DMS79 (cell line): ENCODE measurements at places on chromosomes 7 and 10.

DNA sequence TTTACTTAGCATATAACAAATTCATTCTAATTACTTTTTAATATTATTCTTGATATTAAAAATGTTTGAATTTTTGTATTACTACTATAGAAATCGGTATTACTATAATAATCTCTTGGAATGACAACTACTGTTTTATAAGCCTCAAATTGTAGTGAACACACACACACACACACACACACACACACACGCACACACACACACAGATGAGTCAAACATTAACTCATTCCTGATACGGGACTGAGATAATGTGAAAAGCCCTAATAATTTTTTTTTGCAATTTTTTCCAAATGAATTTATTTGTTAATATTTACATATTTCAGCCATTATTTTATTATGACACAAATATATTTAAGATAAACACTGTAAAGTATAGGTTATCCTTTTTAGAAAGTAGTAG, 951.2 kb upstream of the PHF14 start:
- DNase-seq, result no peak

DNA sequence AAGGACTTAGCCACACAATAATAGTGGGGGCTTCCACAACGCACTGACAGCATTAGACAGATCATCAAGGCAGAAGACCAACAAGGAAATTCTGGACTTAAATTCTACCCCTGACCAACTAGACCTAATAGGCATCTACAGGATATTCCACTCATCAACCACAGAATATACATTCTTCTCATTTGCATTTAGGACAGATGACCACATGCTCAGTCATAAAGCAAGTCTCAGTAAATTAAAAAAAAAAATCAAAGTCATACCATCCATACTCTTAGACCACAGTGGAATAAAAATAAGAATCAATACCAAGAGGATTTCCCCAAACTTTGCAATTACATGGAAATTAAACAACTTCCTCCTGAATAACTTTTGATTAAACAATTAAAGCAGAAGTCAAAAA, 155.9 kb downstream of the CDK14 start:
- DNase-seq, result no peak

- DNase-seq, result no peak
Observed at GRCh38 chr7:133360201-133360600, 107.3 kb downstream of the EXOC4 start.

DNA sequence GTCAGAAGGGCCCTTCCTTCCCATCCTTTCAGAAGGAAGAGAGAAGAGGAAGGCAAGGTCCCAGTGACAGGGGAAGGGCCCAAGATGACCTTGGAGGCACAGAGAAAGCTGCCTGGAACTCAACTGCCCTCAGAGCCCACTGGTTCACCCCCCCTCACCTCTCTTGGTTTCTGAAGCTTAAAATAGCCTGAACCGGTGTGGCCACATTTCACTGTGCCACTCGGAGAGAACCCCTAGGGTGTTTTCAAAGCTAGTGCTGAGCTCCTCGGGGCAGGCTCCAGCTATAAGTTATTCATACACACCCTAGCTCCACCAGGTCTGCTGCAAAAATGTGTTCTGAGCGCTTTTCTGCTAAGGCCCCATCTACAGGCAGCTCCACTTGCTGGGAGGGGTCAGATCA, 60.9 kb upstream of the ADRB1 start:
- no peak for DNase-seq

DNA sequence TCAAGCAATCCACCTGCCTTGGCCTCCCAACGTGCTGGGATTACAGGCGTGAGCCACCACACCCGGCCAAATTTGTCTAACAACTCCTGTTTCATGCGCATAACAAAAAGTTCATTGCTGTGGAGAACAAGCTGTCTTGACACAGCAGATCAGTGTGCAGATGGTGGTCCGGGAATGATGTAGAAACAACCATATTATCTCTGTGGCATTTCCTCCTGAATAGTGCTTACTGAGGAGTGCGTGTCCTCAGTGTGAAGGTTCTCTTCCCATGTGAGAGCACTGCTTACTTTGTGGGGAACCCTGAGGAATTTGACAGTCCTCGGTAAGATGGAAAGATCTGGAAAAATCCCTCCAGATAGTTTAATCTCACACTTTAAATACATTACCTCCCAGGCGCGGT, 30.3 kb upstream of the ZNF438 start:
- DNase-seq, result no peak

DNA sequence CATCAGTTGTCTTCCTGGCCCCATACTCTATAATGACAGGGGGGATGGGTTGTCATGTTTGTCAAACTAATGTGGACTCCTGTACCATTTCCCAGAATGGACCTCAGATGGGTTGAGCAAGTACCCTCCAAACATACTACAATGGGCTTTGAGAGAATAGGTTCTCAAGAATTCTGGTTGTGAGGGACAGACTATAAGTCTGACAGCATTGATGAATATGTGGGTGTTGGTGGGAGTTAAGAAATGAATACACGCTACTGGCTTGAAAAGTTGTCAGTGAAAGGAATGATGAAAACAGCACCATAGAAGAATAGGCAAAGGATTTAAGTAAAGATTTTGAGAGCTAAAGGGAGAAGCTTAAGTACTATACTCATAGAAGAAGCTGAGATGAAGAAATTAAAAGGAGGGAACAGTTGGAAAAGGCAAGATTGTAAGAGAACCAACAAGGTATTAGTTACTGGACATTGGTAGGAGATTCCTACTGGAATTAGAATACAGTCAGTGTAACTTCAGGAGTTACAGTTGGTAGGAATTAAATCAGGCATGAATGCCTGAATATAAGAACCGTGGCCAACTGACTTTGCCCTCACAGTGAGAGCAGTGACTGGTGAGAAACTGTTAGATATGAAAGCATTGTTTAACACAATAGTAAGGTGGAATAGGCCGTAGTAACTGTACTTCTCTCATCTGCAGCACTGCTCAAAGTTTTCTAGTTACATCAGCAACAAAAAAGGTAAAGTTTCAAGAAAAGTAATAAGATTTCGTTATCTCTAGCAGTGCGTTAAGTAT, 86.3 kb downstream of the LCOR start:
- no peak for DNase-seq

DNA sequence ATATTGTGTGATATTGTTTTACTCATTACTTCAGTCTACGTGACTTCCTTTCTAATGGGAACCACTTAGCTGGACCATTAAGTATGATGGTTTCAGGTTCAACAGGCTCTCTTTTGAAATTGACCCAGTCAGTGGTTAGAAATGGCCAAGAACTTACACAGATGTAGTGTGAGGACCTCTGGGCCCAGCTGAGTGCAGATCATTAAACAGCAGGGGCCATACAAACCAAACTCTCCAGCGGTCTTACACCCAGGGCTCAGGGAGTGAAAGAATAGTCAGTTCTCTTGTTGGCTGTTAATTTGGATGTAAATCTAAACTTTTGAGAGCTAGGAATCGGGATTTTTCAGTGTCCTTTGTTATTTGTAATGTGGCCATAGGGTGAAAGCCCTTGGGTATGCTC, 107.3 kb downstream of the CELF2 start:
- DNase-seq, result peak; percentile 69

- DNase-seq, result peak; percentile 28
Observed at GRCh38 chr7:32890010-32890792, 1.4 kb downstream of the KBTBD2 start.

- no peak for DNase-seq
Observed at GRCh38 chr10:35167342-35167741, 40.7 kb downstream of the CREM start.

GRCh38 chr10:103676851-103677417, 178.4 kb downstream of the SH3PXD2A start:
- DNase-seq, result no peak

DNA sequence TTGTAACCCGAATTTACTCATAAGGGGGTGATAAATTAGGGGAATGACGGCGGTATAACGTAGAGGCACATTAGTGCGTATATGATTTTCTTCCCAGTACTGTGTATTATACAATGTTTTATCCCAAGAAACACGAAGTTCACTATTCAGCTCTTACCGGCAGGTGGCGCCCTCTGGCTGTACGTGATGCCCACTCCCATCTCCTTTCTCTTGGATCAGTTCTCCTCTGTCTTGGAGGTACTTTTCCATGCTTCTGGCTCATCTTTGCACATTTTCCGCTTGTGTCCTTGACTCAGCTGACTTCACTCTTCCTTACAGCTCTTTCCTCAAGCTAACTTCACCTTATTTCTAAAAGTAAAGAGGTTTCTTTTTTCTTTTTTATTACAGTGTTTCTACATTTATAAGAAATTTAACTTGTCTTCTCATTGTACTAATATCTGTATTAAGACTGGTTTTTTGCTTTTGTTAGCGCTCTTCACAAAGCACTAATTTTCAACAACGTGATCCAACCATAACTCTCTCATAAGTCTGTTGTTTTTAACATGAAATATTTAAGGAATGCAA, 21.3 kb downstream of the TMEM176B start:
- peak; percentile 24 for DNase-seq

DNA sequence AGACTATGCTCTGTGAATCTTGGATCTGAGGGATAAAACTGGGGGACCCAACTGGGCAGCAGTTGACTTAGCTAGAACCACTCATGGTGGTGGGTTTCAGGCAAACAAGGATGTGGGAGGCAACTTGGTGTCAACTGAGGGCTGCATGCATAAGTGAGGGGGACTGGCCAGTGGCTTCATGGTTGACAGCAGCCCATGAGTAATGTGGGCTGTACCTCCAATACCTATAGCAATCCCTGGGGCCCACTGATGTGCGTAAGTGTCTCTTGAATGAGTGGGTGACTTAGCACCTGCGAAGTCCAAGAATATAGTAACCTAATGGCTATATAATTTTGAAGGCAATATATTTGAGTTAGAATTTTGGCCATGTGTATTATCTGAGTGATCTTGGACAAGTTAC, 13.7 kb upstream of the MAP3K8 start:
- DNase-seq, result no peak

- no peak for DNase-seq
Observed at GRCh38 chr10:10178476-10178875, 839.2 kb upstream of the CELF2 start.

DNA sequence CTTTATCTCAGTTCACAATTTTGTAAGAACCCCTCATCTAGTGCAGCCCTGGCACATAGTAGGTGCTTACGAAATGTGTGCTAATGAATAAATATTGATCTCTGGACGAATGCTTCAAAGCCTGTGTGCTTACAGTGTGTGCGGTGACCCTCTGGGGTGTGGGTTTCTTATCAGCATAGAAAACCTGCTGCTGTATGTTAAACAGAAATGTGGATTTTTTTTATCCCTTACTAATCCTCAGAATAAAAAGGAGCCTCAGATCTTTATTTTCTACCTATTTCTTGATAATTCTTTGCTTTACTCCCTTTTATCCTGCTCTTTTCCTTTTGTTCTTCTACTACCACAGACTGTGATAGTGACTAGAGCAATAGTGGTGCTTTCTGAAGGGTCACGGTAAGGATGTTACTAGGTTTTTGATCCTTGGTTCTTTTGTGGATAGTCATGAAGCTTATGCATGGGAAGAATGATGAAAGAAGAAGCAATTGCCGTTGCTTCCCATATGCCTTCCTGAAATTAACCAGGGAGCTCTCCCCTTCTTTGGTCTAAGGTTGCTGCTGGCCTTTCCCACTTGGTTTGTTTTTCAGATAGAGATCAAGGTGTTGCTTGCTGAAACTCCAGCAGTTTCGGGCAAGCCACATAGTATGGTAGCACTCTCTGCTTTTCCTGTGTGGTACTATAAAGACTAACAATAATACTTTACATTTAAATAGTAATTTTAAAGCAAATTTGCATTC, 44.7 kb downstream of the SPAG6 start:
- DNase-seq, result no peak

GRCh38 chr7:143255564-143255963, 7.7 kb upstream of the GSTK1 start:
- DNase-seq, result no peak

DNA sequence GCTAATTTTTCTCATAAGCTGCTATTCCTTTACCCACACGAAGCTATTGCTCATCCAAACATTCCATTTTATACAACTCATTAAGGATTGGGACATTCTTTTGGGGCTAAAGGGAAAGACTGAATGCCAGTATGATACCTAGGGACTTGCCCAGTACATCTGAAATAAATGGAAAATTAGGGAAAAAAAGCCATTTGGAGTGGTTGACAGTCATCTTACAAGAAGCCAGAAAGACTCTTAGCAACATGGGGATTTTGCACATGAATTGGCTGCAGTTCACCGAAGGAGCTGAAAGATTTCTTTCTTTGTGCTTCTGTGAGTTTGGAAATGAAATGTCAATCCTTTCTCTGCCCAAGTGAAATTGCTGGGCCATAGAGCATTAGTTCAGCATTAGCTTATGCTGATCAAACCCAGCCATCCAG, 43.3 kb upstream of the MTURN start:
- no peak for DNase-seq

GRCh38 chr10:11035301-11035991, 17.8 kb downstream of the CELF2 start:
- DNase-seq, result no peak

DNA sequence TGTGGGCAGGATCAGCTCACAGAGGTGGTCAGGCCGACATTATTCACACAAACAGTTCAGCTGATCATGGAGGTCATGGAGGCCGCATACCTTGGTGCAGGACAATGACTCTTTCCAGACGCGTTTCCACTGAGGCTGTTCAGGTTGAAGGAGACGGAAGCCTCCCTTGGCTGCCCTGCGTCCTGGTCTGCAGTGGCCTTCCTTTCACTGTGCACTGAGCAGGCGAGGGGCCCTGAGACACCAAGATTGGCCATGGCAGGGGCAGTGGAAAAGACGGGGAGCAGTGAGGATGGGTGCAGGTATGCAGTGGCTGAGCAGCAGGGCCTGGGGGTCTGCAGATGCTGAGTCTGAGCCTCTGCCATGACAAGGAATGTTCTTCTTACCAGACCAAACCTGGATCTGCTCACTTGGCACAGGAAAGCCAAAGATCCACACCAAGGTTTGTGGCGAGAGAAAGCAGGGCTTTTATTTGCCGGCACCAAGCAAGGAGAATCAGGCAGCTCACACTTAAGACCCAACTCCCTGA, 263.3 kb downstream of the GLRX3 start:
- no peak for DNase-seq

DNA sequence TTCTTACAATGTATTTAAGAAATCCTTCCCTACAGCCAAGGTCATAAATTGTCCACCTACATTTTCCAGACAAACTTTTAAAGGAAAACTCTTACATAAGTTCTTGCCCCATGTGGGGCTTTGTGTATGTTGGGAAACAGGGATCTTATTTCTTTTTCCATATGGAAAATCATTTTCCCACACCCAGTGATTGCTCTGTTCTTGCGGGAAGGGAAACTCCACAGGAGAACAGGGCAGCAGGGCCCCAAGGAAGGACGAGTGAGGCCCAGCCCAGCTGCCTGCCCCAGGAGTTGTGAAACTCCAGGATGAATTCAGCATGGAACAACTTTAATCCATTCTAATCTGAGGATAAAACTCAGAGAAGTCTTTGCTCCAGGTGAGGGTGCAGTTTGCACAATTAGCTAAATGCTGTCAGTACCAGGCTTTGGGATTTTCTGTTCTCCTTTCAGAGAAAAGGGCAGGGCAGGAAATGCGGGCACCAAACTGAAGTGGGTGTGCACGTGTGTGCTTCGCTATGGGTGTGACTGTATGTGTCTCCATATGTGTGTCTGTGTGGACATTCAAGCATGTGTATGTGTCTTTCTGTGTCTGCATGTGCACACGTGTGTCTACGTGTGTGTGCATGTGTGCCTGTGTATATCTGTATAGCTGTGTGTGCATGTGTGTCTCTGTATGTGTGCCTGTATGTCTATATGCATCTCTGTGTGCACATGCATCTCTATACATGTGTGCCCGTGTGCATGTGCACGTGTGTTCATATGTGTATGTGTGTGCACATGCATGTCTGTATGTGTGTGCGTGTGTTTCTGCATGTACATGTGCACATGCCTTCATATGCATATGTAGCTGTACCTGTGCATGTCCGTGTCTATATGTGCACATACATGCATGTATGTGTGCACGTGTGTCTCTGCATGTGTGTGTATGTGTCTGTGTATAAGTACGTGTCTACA, 102.0 kb upstream of the FAM20C start:
- no peak for DNase-seq

GRCh38 chr10:727162-727790, 37.8 kb upstream of the DIP2C start:
- no peak for DNase-seq
